Activated naive CD4-positive, alpha-beta T cell (primary cell): ENCODE measurements at places on chromosomes 2 and 18.

DNA sequence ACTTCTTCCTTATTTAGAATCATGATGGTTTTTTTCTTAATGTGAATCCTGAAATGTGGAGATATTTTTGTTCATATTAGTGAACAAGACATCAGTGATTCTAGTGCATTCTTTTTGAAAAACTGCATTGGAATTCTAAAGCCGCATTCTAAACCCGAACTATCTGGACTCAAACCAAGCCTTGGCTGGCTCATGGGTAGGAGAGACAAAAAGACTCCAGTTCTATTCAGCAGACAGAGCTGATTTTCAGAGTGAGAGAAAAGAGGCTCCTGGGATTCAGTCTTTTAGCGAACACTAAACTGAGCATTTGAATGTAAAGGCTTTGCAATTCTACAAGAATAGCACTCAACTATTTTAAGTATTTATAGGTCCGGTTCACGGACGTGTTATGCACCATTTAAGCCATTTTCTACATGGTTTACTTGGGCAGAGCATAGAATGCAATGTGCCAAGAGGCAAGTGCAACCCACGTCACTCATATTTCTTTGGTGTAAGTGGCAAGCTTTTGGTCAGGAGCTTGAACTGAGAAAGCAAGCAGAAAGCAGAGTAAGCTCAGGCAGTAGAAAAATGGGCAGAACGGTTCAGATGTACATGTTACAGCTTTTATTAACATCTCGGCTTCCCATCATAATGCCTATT is 227.3 kb upstream of the RAB12 start:
- DNase-seq: no peak

- no peak for DNase-seq
Measured at GRCh38 chr2:191038741-191039140, 24.8 kb upstream of the STAT1 start.

DNA sequence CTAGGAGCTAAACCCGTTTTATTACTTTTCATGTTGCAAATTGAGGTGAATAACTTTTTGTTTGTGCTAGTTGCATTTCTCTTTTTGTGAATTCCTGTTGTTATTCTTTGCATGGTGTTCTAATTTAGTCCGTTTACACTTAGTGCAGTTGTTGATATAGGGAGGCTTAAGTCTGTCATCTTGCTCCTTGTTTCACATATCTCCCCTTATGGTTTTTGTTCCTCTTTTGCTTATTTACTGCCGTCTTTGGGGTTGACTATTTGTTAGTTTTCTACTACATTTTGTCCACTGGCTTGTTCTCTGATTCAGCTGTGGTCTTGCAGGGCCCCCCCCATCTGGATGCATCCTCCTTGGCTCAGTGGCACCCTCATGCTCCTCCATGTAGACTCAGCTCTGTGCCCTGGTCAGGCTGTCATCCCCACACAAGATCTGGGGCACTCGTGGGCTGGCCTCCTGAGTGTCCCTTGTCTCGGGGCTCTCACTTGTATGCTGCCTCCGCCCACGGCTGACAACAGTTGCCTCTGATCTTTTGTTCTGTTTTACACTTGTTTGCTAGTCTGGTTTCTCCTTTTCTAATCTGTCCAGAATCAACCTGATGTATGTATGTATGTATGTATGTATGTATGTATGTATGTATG is 42.9 kb upstream of the ASB1 start:
- no peak for DNase-seq

DNA sequence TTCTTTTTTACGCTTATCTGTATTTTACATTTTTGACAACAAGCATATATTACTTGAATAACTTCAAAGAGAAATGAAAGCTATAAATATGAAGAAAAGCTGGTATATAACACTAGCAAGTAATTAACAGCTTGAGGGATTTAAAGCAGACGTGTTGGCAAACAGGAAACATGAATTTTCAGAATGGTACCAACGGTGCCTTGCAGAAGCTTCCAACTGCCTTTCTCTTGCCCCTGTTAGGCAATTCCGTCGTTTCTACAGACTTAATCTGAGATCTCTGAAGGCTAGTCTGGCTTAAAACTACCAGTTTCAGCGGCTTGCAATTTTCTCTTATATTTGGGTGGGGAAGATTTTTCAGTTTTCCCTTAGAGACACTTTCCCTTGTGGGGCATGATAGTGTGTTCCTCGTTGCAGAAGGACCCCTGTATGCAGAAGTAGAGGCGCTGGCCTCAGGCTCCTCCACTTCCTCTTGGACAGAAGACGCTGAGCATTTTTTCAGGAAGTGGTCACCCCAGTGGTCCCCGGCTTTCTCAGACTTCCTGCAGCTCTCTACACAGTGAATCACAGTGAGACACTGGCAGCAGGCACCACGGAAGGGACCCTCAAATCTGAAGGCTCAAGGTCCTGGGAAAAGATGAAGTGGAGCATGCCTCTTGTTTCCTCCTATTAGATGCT is 56.2 kb upstream of the SLC16A14 start:
- no peak for DNase-seq

DNA sequence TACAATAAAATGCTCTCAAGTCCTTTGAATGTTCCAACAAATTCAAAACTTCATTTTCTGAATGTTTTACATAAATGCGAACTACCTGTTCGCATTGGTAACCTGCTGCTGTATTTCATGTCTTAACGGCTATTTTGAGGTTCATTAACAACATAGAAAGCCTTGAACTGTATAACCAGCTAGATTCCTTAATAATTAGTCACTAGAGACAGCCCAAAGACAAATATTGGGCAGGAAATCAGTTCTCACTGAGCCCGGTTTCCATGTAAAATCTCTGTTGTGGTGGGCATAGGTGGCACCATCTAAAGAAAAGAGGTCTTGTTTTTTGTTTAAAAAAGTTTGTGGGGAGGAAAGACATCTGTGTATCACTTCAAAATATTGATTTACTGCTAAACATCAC is 29.2 kb downstream of the PDIA6 start:
- DNase-seq: no peak

GRCh38 chr2:64677530-64677929 is 23.8 kb upstream of the SERTAD2 start:
- no peak for DNase-seq

DNA sequence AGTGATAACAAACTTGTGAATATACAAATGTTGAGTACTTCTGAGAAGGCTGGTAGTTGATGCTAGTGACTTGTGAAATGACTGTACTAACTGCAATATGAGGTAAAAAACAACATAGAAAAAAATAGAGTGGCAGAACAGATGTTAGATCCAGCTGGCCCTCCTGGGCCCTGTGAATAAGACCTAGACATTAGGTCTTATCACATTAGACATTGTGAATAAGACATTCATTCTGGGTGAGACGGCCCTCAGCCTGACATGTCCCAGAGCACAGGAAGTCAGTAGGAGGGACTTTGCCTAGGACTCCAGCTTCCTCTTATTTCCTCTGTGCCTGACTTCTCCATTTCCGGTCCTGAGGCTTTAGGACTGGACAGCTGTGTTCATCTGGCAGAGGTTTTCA is 22.9 kb downstream of the DOK1 start:
- DNase-seq: no peak

DNA sequence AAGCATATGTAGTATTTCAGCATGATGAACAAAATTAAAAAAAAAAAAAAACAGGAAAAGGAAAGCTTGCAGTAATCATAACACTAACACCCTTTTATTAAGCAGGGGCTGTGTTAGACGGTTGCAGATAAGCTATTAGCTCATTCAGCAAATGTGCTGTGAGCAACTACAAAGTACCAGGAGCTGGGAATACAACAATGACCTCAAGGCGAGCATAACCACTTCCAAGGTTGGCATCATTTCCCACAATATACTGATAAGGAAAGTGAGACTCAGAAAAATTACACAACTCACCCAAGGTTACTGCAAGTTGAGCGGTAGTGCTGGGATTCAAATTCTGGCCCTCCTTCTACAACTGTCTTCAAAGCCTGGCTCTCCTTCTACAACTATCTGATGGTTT is 38.2 kb upstream of the ACTR3 start:
- no peak for DNase-seq

DNA sequence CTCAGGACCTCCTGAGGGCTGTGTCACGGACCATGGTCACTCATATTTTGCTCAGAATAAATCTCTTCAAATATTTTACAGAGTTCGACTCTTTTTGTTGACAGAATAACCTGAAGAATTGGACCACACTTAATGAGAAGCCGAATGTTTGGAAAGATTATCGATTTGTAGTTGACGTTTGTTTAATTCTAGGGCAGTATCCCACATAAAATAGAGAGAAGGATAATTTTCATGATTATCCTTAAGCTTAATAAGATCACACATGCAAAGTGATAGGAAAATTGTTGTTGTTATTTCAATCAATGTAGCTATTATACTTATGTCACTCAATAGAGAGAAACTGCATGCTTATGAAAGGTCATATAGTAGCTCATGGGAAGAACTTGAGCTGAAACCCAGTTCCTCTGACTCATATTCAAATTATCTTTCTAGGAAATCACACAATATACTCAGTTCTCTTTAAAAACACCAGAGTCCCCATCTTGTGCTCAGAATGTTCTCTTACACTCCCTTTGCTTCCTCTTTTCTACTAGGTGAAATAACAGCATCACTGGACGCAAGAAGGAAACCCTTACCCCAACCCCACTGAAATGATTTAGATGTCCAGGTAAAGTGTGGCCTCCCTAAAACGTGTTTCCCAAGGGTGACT is 982.1 kb downstream of the TSN start:
- no peak for DNase-seq

DNA sequence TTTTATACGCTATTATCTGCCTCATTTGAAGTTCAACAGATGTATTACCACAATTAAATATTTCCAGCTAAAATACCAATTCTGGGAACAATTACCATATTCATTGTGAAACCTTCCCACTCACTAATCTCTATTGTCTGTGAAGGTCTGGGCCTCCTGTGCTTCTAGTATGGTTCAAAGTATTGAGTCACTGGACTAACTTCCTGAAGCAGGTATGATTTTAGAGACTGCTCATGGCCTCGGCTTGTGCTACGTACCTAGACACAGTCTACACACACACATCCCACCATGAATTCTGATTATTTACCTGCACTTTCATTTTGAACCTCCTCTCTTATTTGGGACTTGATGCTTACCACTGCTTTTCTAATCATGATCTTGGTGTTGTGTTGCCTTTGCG is 180.7 kb upstream of the EPHA4 start:
- no peak for DNase-seq

- no peak for DNase-seq
Measured at GRCh38 chr2:96167407-96168013, 22.3 kb upstream of the DUSP2 start.

DNA sequence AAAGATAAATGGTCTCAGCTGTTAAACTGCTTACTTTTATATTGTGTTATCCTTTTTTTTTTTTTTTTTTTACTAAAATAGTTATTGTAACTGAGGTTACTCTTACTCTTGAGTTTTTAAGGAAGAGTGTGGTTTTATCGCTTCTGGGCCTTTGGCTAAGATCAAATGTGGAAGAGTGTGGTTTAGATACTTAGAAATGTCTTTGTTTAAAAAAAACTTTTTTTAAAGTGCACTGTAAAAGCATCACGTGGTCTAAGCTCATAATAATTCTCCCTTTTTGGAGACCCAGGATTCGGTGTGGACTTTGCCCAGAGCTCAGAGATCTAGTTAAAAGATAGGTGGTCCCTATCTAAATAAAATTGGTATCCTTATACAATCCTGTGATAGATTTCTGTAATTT is 11.9 kb upstream of the OXER1 start:
- DNase-seq: no peak

- DNase-seq: no peak
Measured at GRCh38 chr2:53064154-53064553, 703.5 kb upstream of the CHAC2 start.

- DNase-seq: no peak
Measured at GRCh38 chr2:16625759-16626158, 39.9 kb downstream of the CYRIA start.

- DNase-seq: no peak
Measured at GRCh38 chr2:43055985-43056384, 170.4 kb downstream of the ZFP36L2 start.
